Activated naive CD8-positive, alpha-beta T cell treated with anti-CD3 and anti-CD28 coated beads, Interleukin-2, amount 10 ng/mL, durations not matched to agents 7 days and 5 days (primary cell): ENCODE measurements at places on chromosomes 3 and 15.

GRCh38 chr15:76108021-76108723, 48.4 kb downstream of the TMEM266 start:
- DNase-seq = no peak

DNA sequence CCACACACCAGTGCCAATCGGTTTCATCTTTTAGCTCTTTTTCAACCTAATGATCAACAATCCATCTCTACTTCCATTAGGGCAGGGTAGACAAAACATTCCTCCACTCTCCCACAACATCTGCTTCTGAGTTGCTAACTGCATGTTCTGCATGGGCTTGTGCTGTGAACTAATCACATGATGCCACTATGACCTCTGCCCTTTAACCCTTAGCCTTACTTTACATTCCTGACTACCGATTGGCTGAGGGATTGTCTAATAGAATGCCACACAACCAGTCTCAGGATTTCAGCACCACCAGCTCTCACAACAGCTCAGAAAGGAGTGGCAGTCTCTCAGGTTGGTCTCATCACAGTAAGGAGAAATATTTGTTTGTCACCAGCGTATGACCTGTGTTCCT, 562.8 kb downstream of the ROBO2 start:
- no peak for DNase-seq

DNA sequence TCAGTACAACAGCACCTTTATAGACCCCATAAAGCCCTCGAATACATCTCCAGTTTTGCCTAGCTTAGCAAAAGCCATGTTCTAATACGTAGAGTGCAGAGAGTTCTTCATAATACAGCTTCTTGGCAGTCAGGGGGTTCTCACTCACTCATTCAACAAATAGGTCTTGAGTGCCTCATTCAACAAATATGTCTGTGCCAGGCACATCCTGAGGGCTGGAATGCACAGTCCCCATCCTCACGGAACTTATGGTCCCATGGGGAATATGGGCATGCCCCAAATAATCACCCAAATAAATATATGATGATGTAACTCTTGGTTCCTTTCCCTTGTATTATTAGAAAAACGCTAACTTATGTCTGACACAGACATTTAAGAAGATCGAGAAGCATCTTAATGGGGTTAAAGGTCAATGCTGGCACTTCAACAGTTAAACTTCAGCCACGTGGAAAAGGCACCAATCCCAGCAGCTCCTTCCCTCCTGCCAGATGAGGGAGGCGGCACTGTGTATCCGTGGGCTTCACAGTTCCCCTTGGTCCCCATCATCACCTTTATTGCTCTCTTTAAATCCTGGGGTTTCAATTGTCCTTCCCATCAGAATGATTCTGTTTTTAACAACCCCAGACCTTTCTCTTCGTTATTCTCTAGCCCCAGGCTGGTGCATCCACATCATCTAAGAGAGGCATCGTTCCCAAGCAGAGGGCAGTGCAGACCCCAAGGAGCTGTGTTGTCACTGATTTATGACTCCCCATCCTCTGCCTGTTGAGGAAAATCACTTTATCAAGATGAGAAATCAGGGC, 18.9 kb upstream of the SEMA5B start:
- no peak for DNase-seq

DNA sequence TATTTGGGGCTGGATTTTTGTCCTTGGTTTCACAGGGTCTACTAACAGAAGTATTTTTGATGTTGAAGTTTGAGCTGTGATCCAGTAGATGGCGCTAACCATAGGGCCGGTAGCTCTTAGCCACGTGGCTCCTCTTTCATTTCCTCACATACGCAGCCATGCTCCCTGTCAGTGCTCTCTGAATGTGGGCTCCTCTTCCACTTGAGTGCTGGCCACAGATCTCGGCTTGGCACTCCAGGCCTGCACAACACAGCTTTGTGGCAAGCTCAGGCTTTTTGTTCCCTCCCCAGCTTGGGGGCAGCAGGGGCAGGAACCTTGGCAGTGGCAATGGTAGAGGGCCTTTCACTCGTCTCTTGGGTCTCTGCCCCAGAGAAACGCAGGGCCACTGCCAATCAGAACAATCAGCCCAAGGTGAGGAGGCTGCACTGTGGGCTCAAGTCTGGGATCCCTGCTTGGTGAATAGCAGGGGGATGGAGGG, 18.6 kb upstream of the DNAAF4 start:
- DNase-seq = no peak

DNA sequence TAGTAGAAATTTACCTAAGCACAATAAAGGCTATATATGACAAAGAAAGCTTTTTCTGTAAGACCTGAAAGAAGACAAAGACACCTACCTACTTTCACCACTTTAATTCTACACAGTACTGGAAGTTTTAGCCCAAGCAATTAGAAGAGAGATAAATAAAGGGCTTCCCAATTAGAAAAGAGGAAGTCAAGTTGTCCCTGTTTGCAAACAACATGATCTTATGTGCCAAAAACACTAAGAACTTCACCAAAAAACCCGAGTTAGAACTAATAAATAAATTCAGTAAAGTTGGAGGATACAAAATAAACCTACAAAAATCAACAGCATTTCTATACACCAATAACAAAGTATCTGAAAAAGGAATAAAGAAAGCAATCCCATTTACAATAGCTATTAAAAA, 190.9 kb downstream of the NR2F2 start:
- no peak for DNase-seq

GRCh38 chr15:94791008-94791407, 559.6 kb downstream of the MCTP2 start:
- DNase-seq = no peak

DNA sequence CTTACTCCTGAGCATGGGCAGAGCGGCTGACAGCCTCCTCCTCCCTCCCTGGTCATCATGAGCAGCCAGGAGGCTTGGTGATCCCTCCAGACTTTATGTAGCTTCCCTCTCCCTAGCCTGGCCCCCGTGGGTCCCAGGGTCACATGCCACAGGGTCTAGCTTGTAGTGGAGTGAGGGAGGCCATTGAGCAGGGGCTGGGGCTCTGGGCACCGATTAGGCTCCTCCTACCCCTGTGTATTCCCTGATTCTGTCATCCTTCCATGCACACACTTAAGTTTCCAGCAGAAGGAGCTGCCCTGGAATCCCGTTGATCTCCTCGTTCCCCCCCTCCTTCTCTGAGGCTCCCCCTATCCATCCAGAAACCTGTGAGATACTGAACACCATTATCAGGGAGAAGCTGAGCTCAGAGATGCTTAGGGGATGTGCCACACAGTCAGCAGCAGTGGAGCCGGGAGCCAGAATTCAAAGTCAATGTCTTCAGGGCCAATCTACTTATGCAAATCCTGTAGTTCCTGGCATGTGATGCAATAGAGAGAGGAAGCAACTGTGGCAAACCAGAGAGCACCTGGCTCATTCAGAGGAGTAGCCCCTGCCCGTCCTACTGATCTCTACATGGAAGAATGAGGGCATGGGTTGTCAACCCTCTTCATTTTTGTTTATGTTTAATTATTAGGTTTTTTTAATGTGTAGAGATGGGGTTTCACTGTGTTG, 17.2 kb downstream of the CCDC33 start:
- no peak for DNase-seq

DNA sequence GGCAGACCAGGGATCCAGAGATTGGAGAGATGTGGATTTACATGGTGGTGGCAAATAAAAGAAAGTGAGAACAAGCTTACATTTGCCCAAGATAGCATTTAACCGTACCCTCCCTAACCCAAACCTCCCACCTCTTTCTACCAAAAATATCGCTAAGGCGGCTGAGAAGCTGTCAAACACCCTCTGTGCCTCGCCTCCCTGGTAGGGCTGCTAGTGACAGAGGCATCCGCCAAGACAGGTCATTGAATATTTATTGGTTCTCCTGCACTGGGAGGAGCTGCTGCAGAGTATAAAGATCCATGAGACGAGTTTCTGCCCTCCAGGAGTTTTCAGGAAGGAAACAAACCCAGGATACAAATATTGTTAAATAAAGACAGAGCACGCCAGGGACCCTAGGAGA, 107.3 kb upstream of the TMC3 start:
- DNase-seq = no peak

DNA sequence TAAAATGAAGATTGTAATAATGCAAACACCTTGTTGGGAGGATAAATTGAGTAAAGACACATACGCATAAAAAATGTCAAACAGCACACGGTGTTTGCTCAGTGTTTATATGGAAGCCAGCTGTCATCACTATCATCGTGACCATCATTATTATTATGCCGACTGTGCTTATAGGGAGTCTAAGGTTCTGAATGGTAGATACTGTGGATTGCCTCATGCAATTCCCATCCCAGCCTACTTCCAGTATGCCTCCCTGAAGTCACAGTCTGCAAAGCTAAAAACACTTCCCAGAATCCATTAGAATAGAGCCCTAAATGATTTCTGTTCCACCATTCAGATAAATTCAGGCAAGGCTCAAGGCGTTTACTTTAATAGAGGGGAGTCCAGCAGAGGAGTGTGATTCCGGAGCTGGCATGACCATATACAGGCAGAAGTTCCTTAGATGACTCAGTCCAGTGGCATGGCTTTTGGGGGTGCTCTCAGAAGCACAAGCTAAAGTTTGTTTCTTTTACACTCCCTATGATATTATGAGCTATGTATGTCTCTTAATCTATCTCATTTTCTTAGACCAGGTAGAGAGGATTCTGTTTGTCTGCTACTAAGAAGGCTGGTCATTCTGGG, 148.7 kb downstream of the MEX3B start:
- no peak for DNase-seq
